ENCODE measurements at places on chromosomes 1 and 21.

- DNase-seq, result no peak
Observed at GRCh38 chr1:18936814-18937481, 19.5 kb downstream of the IFFO2 start.

GRCh38 chr1:66223681-66224080 is 310.3 kb upstream of the SGIP1 start:
- no peak for DNase-seq

DNA sequence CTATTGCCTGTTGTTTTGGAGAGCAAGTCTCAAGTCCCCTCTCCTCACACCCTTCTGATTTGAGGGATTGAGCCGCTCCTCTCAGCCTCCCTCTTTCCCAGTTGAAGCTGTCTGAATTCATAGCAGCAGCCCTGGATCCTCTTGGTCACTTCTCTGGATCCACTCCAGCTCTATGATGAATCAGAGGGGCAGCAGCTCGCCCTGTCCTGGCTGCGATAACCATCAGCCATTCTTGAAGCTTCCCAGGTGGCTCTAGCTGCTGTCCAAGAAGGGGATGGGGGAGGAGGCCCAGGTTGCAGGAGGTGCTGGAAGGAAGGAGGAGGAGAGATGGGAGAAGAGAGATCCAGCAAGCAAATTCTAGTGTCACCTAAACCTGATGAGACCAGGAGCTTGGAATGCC is 31.3 kb downstream of the WNT4 start:
- DNase-seq, result no peak

DNA sequence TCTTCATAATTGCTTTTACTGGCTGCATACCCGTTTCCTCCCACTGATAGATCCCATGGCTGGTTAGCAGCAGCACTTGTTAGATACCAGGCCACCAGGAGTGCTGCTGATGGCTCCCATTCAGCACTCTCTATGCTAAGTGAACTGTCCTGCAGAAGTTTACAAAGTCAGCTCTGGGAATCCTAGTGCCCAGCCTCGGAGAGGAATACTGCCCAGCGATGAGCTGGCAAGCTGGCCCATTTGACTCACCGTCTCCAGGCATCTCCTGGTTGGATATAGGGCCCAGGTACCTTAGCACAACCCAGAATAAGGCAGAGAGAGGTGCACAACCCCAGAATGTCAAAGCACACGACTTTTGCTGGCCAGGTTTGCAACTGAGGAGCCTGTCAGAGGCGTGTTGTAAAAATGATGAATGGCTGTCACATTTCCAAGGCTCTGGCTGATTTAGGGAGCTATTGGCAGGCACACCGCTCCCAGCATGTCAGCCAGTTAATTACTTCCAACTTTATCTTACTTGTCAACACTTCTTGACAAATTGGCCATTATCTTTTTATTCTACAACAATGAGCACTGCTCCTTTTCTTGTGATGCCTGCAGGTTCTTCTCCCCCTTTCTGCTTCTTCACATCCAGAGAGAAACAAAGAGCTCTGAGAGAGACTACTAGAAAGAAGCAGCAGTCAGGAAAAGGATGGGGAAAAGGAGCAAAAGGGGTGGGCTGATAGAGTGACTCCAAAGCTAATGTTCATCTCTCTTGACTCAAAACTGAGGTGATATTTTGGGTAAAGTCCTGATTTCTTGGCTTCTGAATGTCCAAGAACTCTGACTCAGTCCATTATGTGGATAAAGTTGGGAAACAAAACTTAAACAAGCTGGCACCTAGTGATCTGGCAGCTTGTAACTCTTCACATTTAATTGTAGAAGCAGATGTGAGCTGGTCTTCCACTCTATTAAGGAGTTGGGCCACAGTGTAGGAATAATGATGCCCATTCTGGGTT is 10.8 kb upstream of the ANGPTL7 start:
- peak; percentile 78 for DNase-seq

DNA sequence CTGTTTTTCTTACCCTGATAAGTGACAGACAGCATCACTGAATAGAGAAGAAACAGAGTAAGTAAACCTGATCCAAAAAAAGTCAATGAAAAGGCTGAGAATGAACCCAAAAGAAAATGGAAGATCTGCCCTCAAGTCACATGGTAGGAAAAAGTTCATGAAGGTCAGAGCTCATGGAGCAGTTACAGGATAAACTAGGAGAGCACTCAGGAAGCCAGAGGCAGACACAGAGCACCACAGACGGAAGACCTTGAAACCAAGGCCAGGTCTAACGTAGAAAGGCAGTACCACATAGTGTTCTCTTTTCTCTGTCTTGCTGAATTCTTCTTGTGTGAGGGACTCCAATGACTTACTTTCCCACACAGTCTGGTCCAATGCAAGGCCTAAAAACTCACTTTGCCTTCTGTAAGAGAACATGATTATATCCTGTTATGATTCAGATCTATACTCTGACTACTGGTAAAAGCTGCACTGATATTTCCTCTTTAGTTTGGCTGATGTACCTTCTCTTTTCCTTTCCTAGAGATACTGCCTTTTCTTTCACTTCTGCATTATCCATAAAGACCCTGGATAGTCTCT is 40.8 kb downstream of the RTCA start:
- DNase-seq, result no peak

DNA sequence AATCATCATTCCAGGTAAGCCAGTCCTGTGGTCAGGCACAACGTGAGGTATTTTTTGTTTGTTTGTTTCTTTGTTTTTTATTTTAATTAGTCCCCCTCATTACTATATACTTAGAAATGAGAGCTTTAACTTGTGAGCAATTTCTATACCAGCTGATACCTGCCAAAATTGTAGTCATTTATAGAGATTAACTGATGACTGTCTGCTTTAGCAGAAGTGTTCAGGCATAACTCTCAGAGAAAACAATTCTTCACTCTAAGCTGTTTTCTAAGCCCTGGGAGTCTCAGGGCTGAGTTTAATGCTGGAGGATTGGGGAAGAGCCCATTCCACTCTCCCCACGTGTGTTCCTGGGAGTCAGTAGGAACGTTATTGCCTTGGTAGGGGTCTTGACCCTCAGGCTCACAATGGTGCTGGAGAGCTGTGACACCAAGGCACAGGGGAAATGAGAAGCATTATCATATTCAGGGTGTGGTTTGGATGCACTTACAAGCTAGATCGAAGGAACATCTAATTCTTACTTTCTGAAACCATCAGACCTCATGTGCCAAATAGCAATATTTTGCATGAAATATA is 168.2 kb downstream of the CLIC6 start:
- no peak for DNase-seq

- no peak for DNase-seq
Observed at GRCh38 chr1:157132111-157132510, 6.1 kb downstream of the ETV3 start.

DNA sequence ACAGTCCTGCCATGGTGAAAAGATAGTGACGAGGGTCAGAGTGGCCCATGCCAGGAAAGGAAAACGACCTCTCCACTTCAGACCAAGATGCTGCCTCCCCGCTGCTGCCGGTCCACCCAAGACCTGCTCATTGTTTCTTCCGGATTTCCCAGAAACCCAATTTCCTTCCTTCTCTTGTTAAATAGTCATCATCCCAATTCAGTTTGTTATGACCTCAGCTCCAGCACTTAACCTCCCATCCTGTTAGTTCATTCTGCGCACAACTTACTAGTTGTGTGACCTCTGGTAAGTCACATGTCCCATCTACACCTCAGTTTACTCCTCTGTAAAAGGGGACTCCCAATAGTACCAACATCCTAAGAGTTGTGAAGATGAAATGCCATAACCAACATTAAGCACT is 29.9 kb upstream of the PPP1R15B start:
- DNase-seq, result no peak

- no peak for DNase-seq
Observed at GRCh38 chr1:61261595-61261994, 179.2 kb downstream of the NFIA start.

GRCh38 chr1:245207801-245208200 is 53.0 kb downstream of the KIF26B start:
- no peak for DNase-seq

GRCh38 chr1:106043971-106044370 is 1012.5 kb upstream of the PRMT6 start:
- no peak for DNase-seq

DNA sequence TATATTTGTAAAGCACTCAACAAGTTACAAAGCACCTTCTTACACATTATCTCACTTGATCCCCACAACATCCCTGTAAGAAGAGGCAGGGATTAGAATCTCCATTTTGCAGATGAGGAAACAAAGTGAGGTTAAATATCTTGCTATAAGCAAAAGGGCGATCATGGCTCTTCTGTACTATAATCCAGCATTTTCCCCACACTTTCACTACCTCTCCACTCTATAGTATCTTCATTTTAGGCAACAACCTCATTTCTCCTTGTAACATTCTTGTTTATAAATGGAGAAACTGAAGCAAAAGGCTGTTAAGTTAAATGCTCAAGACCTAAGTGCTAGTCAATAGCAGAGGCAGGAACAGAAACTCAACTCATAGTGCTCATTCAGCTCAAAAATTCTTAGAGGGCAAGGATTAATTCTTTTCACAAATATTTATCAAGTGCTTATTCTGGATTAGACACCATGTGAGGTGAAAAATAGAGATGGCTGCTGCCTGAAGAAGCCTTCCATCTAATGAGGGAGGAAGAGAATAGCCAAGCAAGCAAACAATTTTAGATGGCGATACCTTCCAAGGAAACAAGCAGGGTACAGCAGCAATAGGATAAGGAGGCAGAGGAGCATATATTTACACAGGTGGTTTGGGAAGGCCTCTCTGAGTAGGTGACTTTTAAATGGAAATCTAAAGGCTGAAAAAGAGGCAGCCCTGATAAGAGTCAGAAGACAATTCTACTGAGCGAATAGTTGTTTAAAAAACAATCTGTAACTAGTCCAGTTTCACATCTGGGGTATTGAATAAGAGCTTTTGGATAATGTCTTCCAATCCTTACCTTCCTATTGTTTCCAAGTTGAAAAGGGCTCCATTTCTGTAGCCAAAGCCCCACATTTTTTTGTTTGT is 3.5 kb downstream of the ERRFI1 start:
- no peak for DNase-seq

DNA sequence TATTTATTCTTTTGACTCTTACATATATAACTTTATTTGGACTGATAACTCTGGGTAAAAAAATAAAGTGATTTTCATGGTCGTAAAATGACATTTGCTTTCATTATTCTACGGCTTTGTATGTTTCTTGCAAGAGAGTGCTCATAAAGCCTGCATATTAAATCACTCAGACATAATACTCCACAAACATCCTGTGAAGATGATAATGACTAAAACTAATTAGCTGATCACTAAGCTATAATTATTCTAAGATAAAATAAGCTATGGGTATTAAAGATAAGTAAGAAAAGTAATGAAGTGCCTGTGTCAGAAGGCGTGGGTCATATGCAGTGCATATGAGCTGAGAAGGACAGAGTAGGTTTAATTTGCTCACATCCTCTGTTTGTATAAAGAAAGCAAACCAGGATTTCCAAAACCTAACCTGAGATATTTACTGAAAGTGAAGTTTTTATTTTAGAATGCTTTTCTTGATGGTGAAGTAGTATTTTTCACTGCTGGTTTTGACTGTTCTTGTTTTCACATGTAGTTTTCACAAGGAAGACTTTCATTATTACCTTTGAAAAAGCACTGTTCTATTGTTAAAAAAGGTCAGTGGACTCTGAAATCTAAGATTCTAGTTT is 278.8 kb downstream of the AMY1C start:
- DNase-seq, result peak; percentile 41

GRCh38 chr1:65756616-65757015 is 36.1 kb upstream of the PDE4B start:
- DNase-seq, result no peak

DNA sequence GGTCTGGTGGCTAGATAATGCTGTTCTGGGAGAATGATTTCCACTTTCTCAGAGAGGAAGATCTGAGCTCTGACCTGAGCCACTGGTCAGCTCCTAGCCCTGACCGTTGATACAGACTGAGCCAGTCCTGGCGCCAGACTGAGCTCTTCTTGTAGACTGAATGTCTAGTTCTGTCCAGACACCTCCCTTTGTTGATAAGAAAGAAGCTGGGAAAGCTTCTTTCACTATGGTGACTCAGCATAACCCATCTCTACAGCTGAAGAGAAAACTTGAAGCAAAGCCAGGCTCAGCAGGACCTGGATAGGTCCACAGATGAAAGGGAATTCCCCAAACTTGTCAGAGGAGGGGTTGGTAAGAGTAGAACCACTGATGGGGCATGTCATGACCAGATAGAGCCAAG is 9.9 kb upstream of the TRABD2B start:
- no peak for DNase-seq

- DNase-seq, result no peak
Observed at GRCh38 chr1:7060745-7061144, 275.5 kb downstream of the CAMTA1 start.

- DNase-seq, result no peak
Observed at GRCh38 chr1:91895832-91896556, 10.0 kb upstream of the TGFBR3 start.

- DNase-seq, result no peak
Observed at GRCh38 chr21:44612669-44613229, 870 bp downstream of the KRTAP10-8 start.

GRCh38 chr21:27954543-27955165 is 987.8 kb upstream of the ADAMTS5 start:
- DNase-seq, result no peak

DNA sequence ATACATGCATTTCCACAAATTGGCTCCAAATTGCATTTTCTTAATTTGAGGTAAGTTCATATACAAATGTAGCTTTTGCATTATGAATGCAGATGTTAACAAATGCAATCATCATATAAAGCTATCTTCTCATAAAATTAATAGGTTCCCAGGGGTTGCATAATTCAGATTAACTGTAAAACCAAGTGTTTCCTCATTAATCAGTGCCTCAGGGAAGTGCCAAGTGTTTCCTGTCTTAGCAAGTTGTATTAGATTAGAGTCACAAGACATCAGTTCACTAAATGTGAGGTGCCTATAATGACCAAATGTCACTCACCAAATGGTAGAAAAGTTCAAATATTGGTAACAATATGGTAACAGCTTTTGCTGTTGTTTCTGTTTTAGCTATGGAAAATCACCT is 140.8 kb downstream of the PTGER3 start:
- DNase-seq, result no peak

DNA sequence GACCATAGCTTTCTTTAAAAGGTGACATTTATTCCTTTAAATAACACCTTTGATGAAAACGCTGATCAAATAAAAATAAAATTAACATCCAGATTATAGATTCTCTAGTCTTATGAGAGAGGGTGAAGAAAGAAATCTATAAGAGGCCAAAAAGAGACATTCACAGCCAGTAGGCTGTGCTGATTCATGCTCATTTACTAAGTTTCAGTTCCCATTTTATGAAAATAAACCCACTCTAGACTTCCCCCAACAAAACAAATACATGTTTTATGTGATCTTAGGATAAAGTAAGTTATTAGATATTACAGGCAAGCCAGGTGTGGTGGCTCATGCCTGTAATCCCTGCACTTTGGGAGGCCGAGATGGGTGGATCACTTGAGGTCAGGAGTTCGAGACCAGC is 21.1 kb downstream of the ESRRG start:
- no peak for DNase-seq

All from COR-L47 (cell line).